ENCODE measurements at places on chromosomes 16 and 17.

DNA sequence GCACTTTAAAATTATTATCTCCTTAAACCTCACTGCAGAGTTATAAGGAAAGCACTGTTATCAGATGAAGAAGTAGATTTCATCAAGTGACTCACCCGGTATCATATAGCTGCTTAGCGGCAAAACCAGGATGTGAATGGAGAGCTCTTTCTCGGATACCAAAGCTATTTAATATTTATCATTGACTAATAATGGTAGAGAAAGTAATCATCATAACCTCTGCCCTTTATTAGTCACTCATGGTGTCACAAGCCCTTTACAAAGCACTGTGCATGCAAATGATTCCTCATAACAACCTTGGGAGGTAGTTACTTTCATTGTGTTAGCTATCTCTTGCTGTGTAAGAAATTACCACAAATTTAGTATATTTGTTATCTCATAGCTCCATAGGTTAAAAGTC is 592.9 kb downstream of the MAF start:
- DNase-seq, result no peak

DNA sequence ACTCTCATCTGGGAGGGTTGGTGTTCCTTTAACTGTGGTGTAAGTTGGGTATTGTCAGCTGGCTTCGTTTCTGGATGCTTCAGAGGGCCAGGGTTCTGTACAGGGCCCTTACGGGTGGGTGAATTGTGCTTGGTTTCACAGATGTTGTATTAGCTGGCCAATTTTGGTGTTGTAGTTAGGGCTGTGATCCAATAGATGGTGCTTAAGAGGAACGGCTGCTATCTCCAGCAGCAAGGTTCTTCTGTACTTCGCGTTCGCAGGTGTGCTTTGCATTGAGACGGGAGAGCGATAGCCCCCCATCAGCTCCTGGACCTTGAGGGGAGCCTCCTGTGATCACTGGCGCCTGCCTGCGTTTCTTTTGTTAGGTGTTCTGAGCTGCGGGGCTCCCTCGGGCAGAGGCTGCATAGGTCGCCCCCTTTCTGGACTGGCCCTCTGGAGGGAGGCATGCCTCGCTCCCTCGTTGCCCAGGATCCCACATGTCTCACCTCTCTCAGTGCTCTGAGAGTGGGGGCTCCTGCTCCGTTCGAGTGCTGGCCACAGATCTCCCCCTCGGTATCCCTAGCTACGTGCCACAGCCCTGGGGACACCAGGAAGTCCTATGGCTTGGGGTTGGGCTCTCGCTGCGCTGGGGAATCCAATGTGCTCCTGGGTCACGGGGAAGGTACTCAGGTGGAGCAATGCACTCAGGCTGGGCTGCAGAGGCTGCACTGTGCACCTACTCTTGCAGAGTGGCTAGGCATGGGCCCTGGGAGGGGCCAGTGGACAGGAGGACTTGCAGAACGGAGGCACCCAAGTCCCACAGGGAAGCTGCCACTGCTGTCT is 837 bp upstream of the PRDM7 start:
- DNase-seq, result no peak

DNA sequence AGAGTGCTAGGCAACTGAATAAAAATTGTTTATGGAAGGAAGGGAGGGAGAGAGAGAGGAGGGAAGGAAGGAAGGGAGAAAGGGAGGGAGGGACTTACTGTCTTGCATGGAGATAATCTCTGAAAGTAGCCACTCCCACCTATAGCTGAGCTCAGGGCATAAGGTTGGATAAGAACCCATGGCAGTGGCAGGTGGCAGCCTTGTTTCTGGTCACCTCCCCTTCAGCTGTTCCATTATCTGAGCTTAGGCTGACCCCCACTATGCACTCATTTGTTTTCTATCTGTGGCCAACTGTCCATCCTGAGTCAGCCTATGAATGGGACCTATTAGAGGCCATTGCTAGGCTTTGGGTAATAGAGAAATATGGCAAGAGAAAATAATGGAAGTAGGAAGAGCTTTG is 25.3 kb upstream of the MTMR4 start:
- DNase-seq, result no peak

GRCh38 chr17:16281351-16281750 is 64.3 kb downstream of the PIGL start:
- DNase-seq, result peak; percentile 56

DNA sequence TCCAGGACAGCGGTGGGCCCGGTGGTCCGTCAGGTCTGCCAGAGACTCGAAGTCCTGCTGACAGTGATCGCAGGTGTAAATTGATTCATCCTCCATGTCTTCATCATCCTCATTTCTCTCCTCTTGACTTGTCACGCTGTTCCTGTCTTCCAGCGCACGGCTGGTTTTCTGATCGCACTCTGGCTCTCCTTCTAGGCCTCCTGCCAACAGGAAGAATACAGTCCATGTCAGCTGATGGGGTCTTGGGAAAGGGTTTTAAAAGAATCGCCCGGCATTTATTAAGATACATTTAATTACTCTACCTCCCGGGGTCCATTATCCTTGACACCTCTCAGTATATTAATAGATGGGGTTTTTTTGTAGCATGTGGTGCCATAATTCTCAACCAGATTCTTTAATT is 125.1 kb downstream of the ZNF423 start:
- no peak for DNase-seq

DNA sequence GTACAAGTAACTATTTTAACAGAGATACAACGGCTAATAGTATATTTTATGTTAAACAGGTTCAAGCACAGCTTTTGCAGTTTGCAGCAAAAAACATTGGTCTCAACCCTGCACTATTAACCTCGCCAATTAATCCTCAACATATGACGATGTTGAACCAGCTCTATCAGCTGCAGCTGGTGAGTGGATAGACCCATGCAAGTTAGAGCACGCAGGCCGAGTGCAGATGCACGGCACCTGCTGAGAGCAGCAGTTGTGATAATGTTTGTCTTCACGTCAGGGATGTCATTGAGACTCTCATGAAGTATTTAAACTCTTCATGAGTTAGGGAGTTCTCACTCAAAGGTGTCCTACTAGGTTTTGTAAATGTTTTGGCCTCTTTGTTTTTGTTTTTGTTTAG is 45.6 kb downstream of the TMC6 start:
- DNase-seq, result no peak

GRCh38 chr16:57618296-57619132 is 9.9 kb upstream of the ADGRG1 start:
- no peak for DNase-seq

GRCh38 chr16:72300892-72301291 is 128.9 kb upstream of the PMFBP1 start:
- no peak for DNase-seq

DNA sequence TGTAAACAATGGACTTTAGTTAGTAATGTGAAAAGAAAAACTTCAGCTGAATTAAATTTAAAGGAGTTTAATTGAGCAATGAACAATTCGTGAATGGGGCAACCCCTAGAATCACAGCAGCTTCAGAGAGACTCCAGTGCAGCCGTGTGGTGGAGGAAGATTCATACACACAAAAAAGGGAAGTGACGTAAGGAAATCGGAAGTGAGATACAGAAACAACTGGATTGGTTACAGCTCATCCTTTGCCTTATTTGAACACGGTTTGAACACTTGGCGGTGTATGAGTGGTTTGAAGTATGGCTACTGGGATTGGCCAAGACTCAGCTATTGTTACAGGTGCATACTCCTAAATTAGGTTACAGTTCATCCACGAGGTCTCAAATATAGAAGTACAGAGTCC is 460.4 kb upstream of the ASIC2 start:
- no peak for DNase-seq

- no peak for DNase-seq
Measured at GRCh38 chr16:53071748-53072301, 17.0 kb downstream of the CHD9 start.

GRCh38 chr17:77106874-77107358 is 33.9 kb upstream of the SEC14L1 start:
- no peak for DNase-seq

DNA sequence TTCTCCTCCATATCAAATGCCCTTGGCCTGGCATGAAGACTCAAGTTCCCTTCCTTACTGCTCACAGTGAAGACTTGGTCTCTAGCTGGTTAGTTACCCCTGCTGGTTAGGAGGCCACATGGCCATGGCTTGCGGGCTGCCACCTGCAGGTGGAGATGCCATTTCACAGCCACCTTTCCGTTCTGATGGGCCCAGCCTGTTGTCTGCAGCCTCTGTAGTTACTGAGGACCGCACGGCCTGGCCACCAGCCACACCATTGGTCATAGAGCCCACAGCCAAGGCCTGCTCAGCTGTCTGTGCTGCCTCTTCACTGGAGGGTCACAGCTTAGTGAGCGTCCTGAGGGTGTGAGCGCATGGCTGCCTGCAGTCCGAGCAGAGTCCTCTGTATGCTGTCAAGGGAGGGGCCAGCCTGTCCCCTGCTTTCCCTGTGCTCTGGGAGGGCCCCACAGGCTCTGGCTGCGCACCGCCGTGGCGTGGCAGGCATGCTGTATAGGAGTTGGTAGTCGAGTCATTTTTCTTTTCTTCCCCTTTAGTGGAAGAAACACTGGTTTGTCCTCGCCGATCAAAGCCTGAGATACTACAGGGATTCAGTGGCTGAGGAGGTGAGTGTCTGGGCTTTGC is 59.2 kb downstream of the PLD6 start:
- DNase-seq, result no peak

DNA sequence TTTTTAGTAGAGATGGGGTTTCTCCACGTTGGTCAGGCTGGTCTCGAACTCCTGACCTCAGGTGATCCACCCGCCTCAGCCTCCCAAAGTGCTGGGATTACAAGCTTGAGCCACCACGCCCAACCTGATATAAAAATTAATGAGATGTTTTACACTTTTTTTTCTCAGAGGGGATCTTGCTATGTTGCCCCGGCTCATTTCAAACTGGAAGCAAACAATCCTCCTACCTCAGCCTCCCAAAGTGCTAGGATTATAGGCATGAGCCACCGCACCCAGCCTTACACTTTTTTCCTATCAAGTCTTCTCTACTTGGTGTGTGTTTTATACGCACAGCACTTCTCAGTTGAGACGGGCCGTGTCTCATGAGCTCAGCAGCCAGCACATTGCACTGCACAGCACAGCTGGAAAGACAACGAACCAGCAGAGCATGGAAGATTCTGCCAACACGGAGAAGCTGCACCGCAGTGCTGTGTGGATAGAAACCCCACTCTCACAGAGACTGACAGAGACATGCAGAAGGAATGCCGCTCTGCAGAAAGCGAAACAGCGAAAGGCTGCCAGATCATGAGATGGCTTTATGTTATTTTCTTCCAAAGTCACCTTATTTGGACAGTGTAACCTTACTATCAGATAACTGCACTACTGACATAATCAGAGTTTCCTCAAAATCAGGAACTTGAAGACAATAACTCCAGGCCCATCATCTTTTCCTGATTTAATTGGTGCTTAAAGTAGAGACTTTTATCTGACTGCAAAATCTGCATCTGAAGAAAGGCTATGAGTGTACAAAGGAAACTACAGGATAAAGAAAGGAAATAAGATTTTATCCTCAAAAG is 6.5 kb upstream of the QRICH2 start:
- peak; percentile 32 for DNase-seq

DNA sequence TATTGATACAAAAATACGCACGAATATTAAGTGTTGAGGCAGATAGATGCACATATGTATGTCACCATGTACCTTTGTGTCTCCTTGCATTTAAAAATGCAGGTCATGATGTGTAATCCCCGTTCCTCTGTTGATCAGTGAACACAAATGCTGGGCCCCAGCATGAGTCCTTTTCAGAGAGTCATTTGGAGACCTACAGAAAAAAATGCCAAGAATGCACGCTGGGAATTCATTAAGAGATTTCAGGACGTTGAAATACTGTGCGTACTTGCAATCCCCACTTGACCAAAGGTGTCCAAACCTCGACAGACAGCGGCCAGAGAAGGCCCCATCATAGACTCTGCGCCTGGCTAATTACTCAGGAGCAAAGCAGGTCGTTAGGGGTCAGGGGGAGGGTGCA is 496.0 kb downstream of the MAF start:
- no peak for DNase-seq

DNA sequence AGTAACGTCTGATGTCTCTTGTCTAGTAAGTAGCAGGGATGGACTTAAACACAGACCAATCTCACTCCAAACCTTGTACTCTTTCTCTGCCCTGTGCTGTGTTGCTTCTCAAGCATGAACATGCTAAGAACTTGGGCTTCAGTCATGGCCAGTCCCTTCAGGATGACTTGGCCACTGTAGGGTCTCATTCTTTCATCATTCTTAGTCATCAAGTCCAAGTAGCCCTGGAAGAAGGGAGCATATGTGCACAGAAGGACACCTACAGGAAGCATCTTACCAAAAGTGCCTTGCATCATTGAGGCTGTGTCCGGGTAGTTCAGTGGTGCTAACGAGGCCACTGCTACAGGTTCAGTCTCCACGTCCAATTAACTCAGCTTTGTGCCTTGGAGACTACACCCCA is 80.7 kb downstream of the CDK5R1 start:
- no peak for DNase-seq

- DNase-seq, result no peak
Measured at GRCh38 chr17:65413390-65413789, 148.1 kb downstream of the AXIN2 start.

- DNase-seq, result no peak
Measured at GRCh38 chr17:82981141-82981730, 98.2 kb upstream of the METRNL start.

DNA sequence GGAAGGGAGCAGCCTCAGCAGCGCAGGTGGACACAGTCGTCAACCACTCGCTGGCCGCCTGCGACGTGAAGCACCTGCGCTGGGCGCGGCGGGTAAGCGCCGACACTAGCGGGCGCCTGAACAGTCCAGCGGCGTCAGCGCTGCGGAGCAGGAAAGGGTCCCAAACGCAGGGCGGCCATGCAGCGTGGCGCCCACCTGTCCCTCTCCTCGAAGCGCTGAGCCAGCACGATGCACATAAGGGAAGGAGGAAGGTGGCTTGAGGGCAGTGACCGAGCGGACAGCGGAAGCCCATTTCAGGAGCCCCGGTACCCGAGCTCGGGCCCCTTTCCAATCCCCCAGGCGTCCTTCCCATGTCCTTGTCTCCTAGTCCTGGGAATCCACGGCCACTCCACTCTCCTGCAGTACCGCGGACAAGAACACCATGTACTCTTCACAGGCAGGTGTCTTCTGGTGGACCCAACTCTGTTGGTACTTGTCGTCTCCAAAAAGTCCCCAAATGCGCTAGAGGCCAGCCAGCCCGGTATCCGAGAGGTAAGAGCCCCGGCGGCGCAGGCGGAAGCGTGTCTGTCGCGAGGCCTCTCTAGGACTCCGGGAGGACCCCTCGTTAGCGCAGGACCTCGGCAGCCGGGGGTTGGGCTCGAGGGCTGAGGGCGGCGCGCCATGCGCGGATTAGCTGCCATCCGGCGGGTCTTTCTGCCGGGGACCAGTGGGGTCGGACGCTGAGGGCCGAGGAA is 14.4 kb downstream of the ZNF232 start:
- no peak for DNase-seq

- no peak for DNase-seq
Measured at GRCh38 chr16:70644763-70645597, 1.4 kb upstream of the IL34 start.

- DNase-seq, result peak; percentile 24
Measured at GRCh38 chr17:74840989-74841666, 18.6 kb downstream of the GRIN2C start.
